ENCODE measurements at places on chromosomes 13 and 19.

GRCh38 chr13:47146136-47146535, 249.3 kb upstream of the HTR2A start:
- DNase-seq = no peak

DNA sequence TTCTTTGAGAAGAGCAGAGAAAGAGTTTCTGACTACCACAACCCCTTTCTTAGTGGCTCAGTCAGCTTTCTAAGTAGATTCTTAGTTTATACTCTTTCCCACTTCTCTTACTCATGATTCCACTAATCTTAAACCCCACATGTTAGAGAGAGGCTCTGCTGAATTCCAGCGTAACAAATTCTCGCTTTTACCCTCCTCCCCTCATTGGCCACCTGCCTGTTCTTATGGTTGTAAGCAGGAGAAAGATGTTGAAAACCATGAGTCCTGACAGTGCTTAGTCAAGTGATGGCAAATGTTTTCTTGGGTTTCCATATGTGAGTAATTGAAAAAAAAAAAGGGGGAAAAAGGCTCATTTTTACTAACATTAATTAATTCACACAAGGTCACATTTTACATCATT, 125.9 kb downstream of the ZDHHC20 start:
- no peak for DNase-seq

DNA sequence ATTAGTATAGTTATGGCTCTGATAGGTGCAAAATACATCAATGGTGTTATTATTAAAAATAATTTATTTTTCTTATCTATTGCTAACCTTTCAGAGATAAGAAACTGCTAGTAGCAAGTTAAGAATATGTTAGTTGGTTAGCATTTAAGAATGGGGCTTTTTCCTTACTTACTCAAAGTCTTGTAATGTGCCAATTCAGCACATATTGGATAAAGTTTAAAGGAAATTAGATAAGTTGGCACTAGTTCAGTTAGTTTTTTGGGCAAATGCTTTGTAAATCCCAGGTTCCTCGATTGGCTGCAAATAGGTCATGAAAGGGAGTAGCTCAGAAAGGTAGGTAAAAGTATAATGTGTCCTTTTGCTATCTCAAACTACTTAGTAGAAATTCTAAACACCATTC, 2806.7 kb downstream of the PCDH9 start:
- no peak for DNase-seq

GRCh38 chr19:41234512-41235168, 15.6 kb downstream of the AXL start:
- DNase-seq = no peak

DNA sequence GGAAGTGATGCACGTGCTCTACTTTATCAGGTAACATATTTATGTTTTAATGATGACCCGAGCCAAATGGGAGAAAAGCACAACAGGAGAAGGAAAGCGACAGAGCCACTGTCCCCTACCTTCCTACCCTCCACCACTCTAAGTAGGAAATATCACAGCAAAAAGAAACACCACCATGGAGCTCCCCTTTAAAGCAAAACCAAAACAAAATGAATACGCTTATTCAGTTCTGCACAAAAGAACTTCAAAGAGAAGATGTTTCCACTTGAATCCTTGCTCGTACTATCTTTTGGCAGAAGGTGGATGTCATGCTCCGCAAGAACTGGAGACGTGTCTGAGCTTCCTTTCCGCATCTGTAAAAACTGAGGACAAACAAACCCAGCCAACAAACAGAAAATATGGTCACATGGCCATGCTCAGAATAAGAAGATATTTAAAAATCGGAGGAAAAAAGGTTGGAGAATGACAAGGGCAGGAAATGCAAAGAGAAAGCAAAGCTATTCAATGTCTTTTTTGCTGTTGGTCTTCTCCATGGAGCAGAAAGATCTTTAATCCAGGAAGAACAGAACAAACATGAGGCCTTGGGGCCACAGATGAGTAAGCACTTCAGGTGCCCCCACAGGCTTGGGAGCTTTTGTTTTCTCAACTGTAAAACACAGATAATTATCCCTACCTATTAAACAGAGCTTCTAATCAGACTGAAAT, 19.5 kb downstream of the N4BP2L1 start:
- no peak for DNase-seq

GRCh38 chr13:76335463-76335862, 550.7 kb downstream of the KCTD12 start:
- DNase-seq = no peak

- DNase-seq = no peak
Observed at GRCh38 chr13:98345107-98345935, 168.3 kb upstream of the RNF113B start.

GRCh38 chr19:46859637-46860124, 1.1 kb upstream of the ARHGAP35 start:
- DNase-seq = no peak

GRCh38 chr19:30069535-30070197, 127.6 kb downstream of the URI1 start:
- DNase-seq = no peak

- DNase-seq = no peak
Observed at GRCh38 chr13:75485286-75486062, 3.5 kb upstream of the TBC1D4 start.

DNA sequence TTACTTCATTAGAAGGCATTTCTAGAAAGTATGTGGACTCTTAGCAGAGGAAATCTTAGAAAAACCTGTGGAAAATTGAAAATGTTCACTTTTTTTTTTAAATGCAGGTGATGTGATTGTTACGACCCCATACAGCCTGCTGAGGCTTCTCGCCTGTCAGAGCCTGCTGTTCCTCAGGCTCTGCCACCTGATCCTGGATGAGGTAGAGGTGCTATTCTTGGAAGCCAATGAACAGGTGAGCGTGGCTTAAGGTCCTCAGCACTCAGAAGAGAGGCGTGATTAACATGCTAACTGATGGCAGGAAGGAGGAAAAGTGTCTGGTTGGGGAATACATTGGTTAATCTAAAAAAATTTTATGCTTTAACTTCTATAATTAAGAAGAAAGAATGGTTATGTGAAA, 71.4 kb downstream of the SLC7A9 start:
- no peak for DNase-seq

DNA sequence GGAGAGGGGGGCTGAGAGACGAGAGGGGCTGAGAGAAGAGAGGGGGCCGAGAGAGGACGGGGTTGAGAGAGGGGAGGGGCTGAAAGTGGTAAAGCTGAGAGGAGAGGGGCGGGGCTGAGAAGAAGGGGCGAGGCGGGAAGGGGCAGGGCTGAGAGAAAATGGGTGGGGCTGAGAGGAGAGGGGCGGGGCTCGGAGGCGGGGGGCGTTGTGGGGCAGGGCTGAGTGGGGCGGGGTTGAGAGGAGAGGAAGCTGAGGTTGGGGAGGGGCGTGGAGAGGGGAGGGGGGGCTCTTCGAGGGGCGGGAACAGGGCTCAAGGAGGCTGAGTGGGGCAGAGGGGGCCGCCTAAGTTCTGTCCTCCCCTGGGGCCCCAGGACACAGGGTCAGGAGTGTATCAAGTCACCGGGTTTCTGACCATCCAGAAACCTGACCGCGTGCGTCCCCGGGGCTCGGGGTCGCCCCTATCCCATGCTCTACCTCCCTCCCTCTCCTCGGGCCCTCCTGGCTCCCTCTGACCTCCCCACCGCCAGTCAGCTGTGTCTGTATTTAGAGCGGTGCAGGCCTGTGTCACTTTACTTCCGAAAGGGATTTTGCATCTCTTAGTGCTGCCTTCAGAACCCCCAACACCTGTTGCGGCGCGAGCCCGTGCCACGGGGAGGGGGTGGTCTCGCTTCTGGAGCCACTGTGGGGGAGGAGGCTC, 38.6 kb upstream of the SEMA6B start:
- peak; percentile 28 for DNase-seq

GRCh38 chr19:53992815-53993214, 1.4 kb downstream of the CACNG6 start:
- no peak for DNase-seq

- peak; percentile 8 for DNase-seq
Observed at GRCh38 chr19:4583961-4584669, 24.6 kb upstream of the SEMA6B start.

- no peak for DNase-seq
Observed at GRCh38 chr19:15249528-15249874, 17.3 kb upstream of the EPHX3 start.

- DNase-seq = no peak
Observed at GRCh38 chr13:72952529-72953141, 106.2 kb upstream of the KLF5 start.

DNA sequence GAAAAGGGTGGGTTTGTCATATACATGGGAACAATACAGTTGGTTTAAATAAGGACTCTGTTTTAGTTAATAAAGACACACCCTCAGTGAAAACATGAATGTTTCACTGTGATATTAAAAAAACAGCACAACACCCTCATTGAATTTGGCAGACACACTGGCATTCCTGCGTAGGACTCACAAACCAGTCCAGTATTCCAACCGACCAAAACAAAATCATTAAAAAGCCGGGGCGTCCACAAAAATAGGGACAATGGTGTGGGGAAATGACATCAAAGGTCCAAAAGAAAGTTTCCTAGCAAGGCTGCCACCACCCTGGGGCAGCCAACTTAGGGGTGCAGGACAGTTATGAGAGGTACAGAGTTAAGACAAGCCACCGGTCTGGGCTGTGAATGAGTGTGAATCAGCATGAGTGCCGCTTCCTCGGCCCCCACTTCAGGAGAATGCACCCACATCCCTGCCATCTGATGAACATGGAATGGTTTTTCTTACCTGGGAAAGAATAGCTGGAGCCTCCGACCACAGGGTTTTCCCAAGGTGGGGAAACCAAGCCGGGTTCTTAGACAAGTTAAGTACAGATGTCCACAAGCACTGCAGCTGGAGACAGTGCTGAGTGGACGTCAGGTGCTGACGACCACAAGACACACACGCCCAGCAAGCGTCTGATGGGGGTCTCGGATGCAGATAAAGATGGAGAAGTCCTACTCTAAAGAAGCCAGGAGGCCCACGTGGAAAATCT, 73.3 kb downstream of the KLF2 start:
- DNase-seq = no peak

DNA sequence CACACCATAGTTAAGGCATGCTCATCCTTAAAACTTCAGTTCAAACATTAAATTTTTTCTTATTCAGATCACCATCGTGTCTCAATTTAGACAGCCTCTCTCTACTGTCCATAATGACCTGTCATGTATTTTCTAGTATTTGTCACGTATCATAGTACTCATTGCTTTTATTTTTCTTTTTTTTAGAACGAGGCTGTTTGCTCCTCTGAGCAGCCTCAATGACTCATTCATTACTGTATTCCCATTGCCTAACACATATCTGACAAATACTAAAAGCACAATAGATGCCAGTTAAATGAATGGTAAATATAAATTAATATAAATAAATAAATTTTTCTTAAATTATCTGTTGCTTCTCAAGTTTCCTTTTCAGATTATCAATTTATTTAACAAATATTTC, 245.5 kb downstream of the TUBA3C start:
- DNase-seq = no peak

DNA sequence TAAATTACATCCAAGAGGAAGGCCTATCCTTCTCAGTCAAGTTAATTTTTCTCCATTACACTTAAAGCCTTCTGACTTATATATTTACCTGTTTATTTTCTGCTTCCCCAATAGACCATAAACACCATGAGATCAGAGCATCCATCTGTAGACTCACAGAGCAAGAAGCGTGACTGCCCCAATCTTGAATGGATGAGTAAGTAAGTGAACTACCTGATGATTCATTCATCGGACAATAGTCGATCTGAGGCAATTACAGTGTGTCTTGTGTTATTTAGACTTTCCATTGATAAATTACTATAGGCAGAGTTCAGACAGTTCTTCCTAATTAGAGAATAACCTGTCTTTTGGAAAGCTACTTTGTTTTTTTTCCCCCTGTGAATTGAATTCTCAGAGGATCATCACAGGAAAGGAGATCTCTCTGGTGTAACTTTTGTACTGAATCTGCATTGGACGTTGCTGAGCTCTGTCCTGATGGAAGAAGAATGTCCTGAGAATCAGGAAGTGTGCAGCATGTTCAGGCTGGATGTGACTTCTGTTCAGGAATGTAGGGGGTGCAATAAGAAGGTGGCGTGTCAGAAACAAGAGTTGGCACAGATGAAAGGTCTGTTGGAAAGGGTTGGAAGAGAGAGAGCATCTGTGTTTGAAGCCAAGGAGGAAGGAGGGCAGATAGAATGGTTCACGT, 367.0 kb downstream of the NALCN start:
- no peak for DNase-seq

GRCh38 chr19:51664997-51665396, 18.4 kb upstream of the SIGLEC14 start:
- no peak for DNase-seq

GRCh38 chr19:2340496-2341243, 12.2 kb downstream of the SPPL2B start:
- no peak for DNase-seq

- no peak for DNase-seq
Observed at GRCh38 chr13:105827111-105827809, 708.2 kb downstream of the EFNB2 start.

- DNase-seq = no peak
Observed at GRCh38 chr13:92150606-92151005, 752.2 kb downstream of the GPC5 start.

DNA sequence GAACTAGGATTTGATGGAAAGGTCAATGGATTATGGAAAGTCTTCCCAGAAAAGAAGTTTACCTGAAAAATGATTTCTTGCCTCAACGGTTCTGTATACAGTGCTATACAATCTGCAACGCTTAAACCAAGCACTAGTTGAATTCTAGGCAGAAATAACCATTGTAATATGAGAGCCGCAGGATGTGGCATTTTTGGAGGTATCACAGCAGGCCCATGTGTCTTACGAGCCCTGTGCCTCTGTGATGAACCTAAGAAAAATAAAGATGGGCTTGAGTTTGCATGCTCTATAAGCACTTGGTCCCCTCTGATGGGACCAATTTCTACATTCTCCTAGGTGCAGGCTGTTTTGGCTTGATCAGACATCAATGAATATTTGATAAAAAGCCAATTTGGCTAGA, 78.7 kb upstream of the RFC3 start:
- no peak for DNase-seq

DNA sequence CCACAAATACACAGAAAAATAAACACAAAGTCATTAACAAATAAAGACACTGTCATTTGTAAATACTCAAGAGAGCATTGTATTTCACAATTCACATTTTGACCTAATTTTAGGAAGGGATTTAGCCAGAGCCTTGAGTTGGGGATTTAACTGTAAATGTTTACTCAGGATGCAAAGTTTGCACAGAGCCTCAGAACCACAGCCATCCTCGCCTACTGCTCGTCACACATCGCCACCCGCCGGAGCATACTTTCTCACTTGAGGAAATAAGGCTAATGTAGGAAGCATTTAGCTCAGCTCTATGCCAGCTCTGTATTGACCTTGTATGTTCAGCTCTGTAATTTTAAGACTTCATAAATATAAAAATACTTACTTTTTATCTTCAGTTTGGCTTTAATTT, 442.7 kb downstream of the OXGR1 start:
- DNase-seq = no peak

GRCh38 chr13:98089246-98089645, 53.6 kb upstream of the FARP1 start:
- DNase-seq = no peak

- peak; percentile 35 for DNase-seq
Observed at GRCh38 chr19:41860419-41861115, 512 bp downstream of the RPS19 start.

- DNase-seq = no peak
Observed at GRCh38 chr13:111253365-111253872, 67.0 kb upstream of the TEX29 start.

GRCh38 chr13:79435561-79435990, 29.5 kb upstream of the RBM26 start:
- DNase-seq = no peak

Data from activated naive CD4-positive, alpha-beta T cell treated with Interleukin-2 at 50 U/mL for 16 hours (primary cell).